ENCODE measurements at places on chromosomes 1 and 21.

DNA sequence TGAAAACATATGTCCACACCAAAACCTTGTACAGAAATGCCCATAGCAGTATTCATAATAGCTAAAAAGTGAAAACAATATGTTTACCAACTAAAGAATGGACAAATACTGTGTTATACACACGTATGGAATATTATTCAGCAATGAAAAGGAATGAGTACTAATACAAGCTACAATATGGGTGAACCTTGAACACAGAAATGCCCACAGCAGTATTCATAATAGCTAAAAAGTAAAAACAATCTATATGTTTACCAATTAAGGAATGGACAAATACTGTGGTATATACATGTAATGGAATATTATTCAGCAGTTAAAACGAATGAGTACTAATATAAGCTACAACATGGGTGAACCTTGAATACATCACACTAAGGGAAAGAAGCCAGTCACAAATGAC lies 3.0 kb downstream of the BTG3 start:
- no peak for DNase-seq

GRCh38 chr1:244028701-244029100 lies 22.4 kb upstream of the ZBTB18 start:
- no peak for DNase-seq

- peak; percentile 59 for DNase-seq
These were observed 21.9 kb upstream of the ID3 start for GRCh38 chr1:23581219-23581618.

GRCh38 chr1:145994391-145995120 lies 1.8 kb downstream of the TXNIP start:
- DNase-seq, result no peak

DNA sequence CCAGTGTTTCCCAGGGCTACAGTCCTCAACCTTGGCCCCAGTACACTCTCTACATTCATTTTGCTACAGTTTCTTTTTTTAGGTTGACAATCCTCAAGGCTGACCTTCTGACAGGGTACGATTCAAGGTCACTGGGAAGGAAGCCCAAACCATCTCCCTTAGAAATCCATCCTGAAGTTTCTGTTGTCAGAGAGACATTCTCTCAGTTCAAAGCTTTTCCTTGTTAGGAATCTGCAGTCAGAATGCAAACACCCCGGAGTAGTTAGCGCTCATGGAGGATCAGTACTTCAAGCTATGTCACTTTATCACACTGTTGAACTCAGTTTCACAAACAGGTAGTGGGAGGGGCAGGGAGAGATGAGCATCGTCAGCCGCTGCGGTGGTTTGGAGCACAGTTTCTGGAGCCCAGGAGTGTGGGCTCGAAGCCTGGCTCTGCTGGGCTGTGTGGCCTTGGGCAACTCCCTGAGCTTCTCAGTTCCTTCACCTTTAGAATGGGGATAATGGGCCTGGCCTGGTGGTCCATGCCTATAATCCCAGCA lies 4.2 kb downstream of the SLC2A5 start:
- peak; percentile 15 for DNase-seq

DNA sequence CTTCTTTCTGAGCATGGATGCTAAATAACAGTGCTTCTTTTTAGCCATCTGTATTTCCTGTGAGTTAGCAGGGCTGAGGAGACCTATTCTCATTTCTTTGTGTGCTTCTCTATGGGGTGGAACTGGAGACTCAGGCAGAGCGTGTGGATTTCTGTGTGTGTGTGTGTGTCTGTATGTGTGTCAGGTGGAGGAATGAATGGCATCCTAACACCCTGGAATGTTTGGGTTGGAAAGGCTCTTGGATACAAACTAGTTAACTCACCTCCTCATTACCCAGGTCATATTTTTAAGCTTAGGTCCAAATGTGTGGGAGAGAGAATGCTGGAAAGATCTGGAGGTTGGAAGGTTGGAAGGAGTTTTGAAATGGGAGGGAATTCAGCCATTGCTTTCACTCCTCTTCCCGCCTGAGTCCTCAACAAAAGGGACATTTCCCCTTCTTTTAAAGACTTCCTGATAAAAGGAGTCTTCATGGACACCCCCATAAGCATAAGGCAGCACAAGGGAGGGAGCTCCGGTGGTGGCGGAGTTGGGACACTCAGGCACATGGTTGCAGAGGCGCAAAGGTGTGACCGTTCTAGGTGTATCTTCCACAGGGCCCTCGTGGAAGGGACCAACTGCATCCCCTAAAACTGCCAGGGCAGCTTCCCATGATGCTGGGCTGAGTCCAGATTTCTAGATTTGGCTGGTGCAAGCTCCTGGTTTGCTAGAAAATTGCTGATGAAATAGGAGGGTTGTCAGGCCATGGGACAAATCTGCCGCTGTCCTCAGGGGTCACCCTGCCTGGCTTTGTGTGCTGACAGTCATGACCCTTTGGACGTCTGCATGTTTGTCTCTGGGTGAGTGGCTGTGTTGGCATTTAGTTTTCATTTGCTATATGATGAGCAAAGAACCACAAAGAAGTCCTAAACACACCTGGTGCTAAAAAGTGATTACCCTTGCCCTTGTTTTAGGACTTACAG lies 37.6 kb downstream of the MTARC1 start:
- no peak for DNase-seq

- DNase-seq, result no peak
These were observed 6.0 kb downstream of the DDX20 start for GRCh38 chr1:111761717-111762116.

- no peak for DNase-seq
These were observed 41.6 kb upstream of the PPIAL4F start for GRCh38 chr1:144551107-144551542.

DNA sequence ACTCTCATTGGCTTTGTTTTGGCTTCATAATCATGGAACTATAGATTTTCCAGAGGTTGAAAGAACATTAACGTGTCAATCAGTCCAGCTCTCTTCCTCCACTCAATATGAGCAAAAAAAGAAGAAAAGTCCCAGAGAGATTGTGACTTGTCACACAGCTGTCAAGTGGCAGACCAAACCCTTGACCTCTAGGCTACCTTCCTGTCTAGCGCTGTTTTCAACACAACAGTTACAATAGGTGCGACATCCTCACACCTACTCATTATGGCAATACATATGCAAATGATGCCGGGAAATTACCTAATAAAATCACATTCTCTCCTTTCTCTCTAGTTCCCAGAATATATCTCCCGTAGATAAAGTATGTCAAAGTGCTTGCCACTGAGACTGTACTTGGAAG lies 1.1 kb downstream of the WARS2 start:
- no peak for DNase-seq

DNA sequence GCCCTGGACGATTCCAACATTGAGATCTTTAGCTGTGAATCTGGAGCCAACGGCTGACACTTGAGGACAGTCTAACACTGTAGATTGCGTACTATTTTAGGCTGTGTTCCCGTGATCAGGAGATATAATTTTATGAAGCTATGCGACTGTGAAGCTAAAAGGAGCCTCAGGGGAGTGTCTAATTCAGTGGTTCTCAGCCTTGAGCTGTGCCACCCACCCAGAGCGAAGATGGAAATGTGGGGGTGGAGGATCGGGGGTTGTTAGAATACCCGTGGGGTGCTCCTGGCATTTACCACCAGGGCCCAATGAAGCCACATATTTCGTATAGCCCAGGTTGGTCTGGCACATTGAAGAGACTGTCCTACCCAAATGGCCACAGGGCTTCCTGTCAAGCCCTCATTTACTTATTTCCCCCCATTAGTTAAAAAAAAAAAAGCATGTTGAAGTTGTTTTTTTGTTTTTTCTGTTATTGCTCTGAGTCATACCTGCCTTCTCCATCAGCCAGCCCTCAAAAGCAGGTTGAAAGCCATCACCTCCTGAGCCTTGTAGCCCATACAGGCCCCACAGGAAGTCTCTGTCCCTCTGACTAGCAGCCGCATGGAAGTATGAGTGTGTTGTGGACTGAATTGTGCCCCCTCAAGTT lies 141.7 kb downstream of the GALNT2 start:
- no peak for DNase-seq

- DNase-seq, result no peak
These were observed 77.8 kb upstream of the SPAG17 start for GRCh38 chr1:118262865-118263264.

GRCh38 chr1:112762541-112763500 lies 47.7 kb upstream of the PPM1J start:
- DNase-seq, result no peak

- no peak for DNase-seq
These were observed 66.3 kb downstream of the CNST start for GRCh38 chr1:246632281-246633168.

DNA sequence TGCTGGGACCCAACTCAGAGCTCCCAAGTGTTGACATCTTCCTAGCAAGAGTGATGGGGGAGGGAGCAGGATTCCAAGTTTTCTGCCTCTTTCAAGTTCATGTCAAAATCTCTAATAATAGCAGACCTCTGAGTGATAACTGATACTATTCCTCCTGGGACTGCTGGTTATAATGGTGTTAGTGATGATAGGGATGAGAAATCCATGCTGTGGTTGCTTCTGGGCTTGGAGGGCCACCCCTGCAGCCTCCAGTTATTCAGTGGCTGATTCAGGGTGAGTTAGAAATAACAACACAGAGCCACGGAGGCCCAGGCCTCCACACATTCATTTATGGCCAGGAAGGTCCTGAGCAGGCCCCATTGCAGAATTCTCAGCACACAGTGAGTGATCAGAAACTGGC lies 40.6 kb upstream of the ARTN start:
- no peak for DNase-seq

GRCh38 chr1:73500154-73500553 lies 697.8 kb downstream of the LRRIQ3 start:
- no peak for DNase-seq

- DNase-seq, result no peak
These were observed 143.9 kb downstream of the NOS1AP start for GRCh38 chr1:162213281-162213912.

GRCh38 chr1:57341721-57342120 lies 82.1 kb downstream of the DAB1 start:
- no peak for DNase-seq

GRCh38 chr1:8090241-8090702 lies 64.2 kb upstream of the ERRFI1 start:
- DNase-seq, result no peak

- no peak for DNase-seq
These were observed 115.1 kb downstream of the RABGAP1L start for GRCh38 chr1:174274452-174274851.

GRCh38 chr1:77281491-77282186 lies at the start of gene AK5:
TSS of gene AK5 (plus strand) at chr1:77282019. CDS start at chr1:77282314, 295 bp downstream.
- DNase-seq, result peak; percentile 53

GRCh38 chr1:204569478-204569877 lies 53.3 kb downstream of the MDM4 start:
- DNase-seq, result no peak

GRCh38 chr1:149885339-149886120 lies 13.8 kb upstream of the BOLA1 start:
- DNase-seq, result peak; percentile 62

- no peak for DNase-seq
These were observed 99.0 kb downstream of the KCNK2 start for GRCh38 chr1:215181518-215181917.
